Kidney tubule cell (primary cell): ENCODE measurements at places on chromosomes 11 and 22.

- no peak for DNase-seq
Observed at GRCh38 chr11:16613262-16613511, 125.3 kb upstream of the C11orf58 start.

DNA sequence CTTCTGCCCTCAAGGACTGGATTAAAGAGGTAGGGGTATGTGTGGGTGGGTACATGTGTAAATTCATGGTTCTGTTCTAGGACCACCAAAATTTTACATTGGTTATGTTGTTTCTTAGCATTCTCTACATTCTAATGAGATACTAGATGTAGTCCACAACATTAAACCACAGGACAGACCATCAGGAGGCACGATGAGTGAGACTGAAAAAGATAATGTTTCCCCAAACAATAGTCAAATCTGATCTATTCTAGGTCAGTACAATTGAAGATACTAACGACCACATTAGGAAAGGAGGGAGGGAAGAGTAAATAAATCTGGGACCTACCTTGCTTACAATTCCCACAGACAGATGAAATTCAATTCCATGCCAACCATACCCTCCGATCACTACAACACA lies 42.2 kb downstream of the MRTFA start:
- DNase-seq = no peak

DNA sequence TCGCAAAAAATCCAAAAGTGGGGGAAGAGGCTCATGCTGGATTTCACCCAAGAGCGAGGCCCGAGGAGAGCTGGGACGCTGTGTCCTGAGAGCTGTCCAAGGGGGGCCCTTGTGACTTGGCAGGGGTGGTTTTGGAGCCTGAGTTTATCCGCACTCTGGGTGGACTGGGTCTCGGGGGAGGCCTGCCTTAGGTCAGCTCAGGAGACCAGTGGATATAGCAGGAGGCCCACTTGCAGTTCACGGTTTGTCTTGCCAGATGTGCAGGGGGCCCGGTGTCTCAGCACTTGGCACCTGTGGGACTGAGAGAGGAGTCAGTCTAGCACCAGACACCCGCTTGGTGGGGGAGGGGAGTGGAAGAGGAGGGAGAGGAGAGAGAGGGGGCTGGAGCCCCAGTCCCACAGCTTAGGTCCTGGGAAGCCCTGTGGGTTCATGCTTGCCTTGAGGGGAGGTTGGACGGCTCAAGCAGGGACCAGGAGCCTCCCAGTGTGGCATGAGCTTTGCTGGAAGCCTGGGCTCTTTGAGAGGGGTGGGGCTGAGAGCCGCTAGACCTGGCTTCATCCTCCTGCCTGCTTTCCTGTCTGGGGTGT lies 33.4 kb downstream of the PARVB start:
- no peak for DNase-seq

DNA sequence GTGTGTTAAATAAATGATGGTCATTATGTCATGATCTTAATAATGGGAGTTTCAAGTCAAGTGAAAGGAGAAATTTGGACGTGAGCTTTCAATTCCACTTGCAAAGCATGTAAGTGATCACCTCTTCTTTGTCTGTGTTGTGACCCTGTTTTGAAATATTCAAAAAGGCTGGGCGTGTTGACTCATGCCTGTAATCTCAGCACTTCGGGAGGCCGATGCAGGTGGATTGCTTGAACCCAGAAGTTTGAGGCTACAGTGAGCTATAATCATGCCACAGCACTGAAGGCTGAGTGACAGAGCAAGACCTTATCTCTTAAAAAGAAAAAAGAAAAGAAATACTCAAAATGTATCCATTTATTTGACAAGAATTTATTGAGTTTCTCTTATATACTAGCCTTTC lies 32.9 kb upstream of the EED start:
- DNase-seq = no peak

DNA sequence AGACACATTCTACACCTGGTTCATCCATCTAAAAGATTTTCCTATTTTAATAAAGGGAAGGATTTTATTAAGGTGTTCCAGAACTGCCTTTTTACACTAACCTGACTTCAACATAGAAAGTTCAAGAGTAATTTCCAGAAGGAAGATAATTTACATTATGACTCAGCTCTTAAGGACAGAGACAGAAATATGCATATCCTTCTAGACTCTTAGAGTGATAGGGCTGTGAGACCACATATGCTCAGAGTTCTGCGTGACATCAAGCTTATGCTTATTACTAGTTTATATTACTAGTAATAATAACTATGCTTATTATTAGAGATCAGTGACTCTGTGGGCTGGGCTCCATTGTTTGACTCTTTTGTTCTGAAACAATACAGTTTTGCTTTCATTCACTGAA lies 4.6 kb downstream of the PDGFD start:
- peak; percentile 13 for DNase-seq

DNA sequence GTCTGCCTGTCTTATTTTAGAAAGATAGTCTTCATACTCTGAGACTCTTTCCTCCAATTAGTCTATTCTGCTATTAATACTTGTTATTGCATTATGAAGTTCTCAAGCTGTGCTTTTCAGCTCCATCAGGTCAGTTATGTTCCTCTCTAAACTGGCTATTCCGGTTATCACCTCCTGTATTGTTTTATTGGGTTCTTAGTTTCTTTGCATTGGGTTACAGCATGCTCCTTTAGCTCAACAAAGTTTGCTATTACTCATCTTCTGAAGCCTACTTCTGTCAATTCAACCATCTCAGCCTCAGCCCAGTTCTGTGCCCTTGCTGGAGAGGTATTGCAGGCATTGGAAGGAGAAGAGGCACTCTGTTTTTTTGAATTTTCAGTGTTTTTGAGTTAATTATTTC lies 21.0 kb upstream of the OR5AK2 start:
- no peak for DNase-seq

GRCh38 chr11:122042981-122043380 lies 73.0 kb downstream of the BLID start:
- no peak for DNase-seq

DNA sequence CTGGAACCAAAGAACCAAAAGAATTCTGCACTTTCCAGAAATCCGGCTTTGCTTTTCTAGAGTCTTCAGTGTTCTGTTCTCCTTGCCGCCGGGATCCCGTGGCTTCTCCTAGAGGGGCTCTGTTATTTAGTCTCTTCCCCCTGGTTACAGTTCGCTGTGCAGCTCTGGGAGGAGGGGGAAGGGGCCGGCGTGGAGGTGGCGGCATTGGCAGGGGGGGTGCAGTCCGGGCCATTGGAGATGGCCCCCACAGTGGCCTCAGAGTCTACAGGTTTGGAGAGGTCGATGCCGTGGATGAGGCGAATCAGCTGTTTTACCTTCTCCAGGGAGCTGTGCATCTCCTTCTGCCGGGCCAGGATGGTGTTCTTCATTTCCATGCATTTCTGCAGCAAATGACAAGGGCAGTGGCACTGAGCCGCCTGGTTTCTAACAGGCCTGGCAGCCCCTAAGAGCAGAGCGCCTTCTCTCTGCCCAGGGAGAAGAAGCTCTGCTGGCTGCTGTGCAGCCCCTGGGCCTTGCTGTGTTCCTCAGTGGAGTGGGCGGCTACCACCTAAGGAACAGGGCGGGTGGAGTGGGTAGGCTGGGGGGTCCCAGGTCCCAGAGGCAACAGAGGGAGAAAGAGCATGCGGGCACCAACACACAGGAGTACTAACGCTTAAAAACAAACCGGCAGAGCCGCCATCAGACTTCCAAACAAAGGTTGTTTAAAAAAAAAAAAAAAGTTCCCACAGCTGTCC lies 11.6 kb downstream of the LARGE2 start:
- no peak for DNase-seq

DNA sequence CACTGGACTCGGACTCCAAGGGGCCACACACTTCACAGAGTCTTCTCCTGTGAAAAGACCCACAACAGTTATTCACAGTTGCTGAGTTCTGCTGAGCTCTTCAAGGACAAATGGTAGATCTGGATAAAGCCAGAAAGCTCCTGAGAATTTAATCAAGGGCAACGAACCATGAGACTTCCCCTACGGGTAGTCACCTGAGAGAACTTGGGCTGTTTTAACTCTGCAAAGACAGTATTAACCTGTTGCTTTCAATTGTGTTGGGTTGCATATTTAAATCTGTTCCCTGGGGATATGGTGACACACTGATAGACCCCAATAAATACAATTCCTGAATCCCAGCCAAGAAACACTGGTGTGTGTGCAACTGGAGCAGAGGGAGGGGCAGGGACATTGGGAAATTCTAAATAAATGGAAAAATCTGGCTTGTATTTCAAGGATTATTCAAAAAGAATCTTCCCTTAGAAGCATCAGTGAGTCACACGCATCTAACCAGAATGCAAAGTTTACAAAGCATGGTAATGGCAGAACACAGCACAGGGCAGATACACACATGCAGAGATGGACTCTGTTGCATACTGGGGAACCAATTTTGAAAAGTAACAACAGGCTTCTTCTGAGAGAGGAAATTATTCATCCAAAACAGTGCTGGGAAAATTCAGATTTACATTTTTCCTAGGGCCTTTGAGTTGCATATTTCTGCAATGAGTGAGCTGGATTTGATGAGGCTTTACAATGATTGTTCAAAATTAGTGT lies 4.0 kb downstream of the KCNJ1 start:
- peak; percentile 66 for DNase-seq
